ENCODE measurements at places on chromosomes 4 and X.

- no peak for DNase-seq
Measured at GRCh38 chrX:13662355-13662791, 9.4 kb downstream of the TCEANC start.

GRCh38 chrX:75061701-75062100, 94.4 kb downstream of the ABCB7 start:
- DNase-seq: no peak

GRCh38 chrX:77484045-77484444, 36.9 kb downstream of the FGF16 start:
- no peak for DNase-seq

DNA sequence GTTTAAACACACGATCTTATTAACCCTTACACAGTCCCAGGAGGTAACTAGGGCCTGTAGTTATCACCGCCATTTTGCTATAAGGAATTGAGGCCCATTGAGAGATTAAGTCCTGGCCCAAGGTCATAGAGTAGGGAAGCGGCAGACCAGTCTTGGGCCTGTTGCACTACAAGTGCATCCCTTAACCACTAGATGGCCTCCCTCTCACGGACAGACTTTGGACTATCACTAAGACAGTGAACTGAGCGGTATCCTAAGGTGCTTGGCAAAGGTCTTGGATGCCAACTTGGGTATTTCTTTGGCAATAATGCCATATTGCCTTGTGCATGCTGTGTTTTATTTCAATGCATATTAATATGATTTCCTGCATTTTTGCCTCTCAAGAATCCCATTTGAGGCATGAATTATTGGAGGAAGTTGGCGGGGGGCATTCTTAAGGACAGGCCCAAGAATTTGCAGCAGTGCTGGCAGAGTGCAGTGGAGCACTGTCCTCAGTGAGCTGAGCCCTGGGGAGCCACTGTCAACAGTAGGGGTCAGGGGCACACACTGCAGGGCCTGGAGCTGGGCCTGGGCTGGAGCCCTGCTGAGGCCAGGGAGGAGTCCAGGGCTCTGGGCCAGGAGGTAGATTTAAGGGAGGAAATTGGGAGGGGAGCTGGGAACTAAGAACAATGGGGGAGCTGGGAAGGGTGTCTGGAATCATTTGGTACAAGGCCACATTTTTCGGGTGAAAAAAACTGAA, 147.4 kb downstream of the SMIM20 start:
- DNase-seq: peak; percentile 61

DNA sequence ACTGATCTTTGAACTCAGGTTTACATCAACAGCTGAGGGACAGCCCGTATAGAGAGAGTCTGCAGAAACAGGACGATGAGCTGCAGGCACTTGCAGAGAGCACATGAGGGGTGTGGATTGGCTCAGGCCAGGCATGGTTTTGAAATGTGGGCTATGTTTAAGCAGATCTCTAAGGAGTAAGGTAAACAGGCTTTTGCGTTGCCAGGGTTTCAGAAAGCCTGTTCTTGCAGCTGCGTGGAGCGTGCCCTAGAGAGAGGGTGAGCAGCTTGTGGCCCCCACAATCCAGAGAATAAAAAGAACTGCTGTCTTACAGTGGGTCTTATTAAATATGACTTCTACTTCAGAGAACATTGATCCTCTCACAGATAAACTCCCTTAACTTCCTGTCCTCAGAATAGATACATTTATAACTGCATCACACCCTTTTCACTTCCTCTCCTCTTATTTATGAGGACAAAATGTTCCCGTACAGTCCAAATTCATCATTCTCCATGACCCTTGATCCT, 64.1 kb downstream of the TMA16 start:
- DNase-seq: peak; percentile 13

GRCh38 chrX:631802-632365, 1.3 kb downstream of the SHOX start:
- no peak for DNase-seq

GRCh38 chrX:133475953-133476352, 60.7 kb upstream of the GPC4 start:
- DNase-seq: no peak

DNA sequence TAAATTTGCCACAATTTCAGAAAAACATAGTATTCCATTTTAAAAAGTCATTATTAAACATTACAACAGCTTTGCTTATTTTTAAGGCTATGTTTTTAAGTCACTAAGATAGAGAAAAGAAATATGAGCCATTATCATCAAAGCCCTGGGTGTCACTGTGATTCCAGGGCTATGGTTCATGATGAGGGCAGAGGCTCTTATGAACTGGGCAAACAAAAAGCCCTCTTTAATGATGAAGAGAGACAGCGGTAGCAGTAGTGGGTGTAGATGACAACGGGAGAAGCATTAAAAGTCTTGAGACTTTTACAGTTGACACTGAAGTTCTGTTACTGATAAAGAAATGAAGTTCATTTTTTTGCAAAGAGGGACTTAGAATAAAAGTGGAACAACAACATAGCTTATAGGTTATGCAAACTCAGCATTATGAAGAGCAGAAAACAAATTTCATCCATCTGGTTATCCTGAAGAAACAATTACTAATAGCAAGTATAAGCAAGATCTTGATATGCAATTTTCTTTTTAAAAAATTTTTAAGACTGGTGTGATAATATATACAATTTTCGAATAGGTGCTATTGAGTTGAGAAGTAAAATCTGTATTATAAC, 202.7 kb upstream of the ETNPPL start:
- peak; percentile 34 for DNase-seq

DNA sequence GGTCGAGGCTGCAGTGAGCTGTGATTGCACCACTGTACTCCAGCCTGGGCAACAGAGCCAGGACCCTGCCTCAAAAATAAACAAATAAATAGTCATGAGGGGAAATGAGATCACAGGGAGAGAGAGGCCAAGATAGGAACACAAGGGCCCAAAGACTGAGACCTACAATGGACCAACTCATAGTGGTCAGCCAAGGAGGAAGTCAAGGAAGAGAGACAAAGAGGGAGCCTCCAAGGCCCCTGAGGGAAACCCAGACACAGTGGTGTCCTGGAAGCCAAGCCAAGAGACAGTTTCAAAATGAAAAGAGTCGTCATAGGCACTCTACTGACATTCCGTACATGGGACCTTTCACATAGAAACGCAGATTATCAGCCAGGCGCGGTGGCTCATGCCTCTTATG, 153.3 kb downstream of the BCOR start:
- no peak for DNase-seq

DNA sequence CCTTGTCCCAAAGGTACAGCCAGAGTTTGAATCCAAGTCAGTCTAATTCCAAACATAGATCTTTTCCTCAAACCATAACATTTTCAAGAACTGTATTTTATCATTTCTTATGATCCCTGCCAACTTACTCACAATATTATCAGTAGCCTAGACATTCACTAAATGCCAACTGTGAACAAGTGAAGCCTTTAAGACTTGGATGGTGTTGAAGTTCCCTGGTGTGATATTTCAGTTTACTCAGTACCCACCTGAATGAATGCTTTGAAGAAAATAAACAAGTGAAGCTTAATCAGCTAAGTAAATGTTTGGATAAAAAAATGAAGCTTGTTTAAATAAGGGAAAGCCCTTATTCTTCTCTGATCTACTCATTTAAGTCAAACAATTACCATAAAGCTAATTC, 1028.3 kb downstream of the DMD start:
- DNase-seq: no peak

DNA sequence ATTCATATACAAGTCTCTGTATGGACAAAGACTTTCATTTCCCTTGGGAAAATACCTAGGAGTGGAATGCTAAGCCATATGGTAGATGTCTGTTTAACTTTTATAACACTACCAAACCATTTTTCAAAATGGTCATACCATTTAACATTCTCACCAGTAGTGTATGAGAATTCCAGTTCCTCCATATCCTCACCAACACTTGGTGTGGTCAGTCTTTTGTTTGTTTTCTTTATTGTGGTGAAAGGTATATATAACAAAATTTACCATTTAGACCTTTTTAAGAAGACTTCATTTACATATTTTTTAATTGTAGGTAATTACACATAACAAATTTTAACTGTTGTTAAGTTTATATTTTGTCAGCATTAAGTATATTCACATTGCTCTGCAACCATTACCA, 12.7 kb upstream of the APLN start:
- DNase-seq: no peak

GRCh38 chr4:1783970-1784369, 9.1 kb upstream of the FGFR3 start:
- DNase-seq: no peak

DNA sequence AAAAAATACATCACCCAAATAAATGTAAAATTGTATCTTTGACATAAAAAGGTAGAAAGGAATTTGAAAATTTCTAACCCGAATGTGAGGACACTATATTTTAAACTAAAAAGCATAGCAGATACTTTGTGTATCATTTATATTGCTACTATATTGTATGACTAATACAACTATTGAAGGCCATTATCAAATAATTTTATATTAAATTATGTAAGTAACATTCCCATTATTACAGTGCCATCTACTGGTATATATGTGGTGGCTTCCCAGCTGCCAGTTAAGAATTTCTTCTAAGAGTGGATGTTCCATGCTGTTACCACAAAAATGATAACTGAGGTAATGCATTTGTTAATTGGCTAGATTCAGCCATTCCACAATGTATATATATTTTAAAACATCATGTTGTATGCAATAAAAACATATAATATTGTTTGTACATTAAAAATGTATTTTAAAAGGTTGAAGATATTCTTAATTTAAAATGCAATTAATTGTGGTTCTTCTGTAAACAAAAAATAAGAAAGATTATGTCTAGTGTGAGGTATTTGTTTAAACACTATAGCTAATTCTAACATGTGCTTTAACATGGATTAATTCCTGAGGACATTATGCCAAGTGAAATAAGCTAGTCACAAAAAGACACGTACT, 65.3 kb downstream of the EGF start:
- DNase-seq: peak; percentile 68

- DNase-seq: peak; percentile 18
Measured at GRCh38 chr4:98515470-98515809, 143.0 kb downstream of the TSPAN5 start.
